ENCODE measurements at places on chromosomes 3 and 15.
A peak's percentile ranks its signal among the peaks of the same experiment; 100 is the strongest.

- no peak for DNase-seq
Observed at GRCh38 chr3:145692751-145693150, 468.2 kb downstream of the PLOD2 start.

- DNase-seq: peak; percentile 4
Observed at GRCh38 chr3:114827495-114827894, 319.6 kb downstream of the ZBTB20 start.

GRCh38 chr15:78249131-78249530 lies 14.8 kb upstream of the ACSBG1 start:
- DNase-seq: no peak

DNA sequence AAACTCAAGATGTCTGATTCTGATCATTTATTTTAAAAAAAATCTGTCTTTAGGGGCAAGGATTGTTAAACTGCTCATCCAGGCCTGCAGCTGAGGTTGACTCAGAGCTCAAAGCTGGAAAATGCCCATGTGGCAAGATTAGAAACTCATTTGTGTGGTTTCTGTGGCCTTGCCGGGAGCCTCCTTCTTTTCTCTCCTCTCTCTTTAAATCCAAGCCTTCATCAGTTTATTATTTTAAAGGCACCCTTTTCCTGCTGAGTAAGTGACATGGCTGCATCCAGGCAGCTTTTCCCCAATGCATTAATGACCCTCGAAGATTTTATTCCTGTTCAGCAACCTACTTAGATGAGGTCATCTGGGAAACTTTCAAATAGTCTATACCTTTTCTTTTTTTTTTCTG lies 221.3 kb upstream of the CDIN1 start:
- DNase-seq: peak; percentile 47

DNA sequence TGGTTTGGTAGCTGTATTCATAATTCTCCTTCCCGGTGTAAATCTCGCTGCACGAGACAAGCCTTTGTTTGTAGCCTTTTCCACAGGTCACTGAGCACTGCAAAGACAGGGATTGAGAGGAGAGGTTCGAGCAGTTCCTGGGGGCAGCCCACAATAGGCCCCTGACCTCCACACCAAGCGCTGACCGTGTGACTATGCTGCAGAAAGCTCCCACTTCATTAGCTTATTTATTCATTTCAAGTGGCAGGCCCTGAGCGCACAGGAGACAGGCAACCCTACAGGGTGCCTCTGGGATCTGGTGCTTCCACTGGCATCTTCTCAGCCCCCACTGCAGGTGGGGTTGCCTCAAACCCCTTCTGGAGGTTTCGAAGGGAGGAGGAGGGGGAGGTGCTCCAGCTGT lies 140.9 kb downstream of the ADAMTS9 start:
- DNase-seq: no peak

- no peak for DNase-seq
Observed at GRCh38 chr3:42900226-42901072, 5.5 kb upstream of the ZNF662 start.

DNA sequence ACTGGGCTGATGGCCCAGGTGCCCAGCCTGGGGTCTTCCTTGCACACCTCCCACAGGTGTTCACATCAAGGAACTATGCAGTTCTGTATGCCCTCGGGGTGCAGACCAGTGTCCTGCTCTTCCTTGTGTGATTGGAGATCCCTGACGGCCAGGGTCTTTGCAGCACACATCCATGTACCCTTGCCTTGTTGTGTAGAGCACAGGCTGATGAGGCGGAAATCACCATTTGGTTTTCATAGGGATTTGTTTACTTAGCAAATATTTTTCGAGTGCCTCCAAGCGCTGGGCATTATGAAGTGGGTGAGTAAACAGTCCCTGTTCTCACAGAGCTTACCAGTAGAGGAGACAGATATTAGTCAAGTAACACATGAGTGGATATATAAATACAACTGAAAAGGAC lies 209.3 kb upstream of the UMPS start:
- DNase-seq: no peak

GRCh38 chr3:53495520-53496391 lies 1.3 kb downstream of the CACNA1D start:
- no peak for DNase-seq

- DNase-seq: no peak
Observed at GRCh38 chr3:84820906-84821305, 137.9 kb upstream of the CADM2 start.

DNA sequence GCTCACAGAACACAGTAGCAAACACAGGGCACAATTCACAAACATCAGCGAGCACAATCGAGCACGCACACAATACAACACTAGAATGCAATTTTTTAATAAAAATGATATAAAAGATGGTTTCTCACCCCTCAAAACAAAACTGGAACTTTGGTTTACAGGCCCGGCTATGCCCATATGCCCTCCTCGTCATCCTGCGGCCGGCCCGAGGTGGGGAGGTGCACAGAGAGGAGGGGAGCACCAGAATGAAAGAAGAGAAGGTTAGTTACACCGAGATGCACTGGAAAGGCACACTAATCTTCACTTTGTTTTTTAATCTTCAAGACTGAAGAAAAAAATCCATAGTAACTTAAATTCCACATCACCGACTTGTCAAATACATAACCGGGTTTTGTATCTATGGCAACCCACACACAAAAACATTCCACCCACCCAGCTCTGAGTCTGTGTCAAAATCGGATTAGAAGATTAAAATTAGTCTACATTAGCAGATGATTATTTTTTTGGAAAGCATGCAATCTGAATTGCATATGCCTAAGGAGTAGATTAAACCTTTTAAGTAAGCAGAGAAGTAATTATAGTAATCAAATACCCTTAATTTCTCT lies 196.7 kb upstream of the WNT5A start:
- DNase-seq: no peak

GRCh38 chr3:64685800-64686445 lies 1.9 kb downstream of the ADAMTS9 start:
- peak; percentile 84 for DNase-seq

DNA sequence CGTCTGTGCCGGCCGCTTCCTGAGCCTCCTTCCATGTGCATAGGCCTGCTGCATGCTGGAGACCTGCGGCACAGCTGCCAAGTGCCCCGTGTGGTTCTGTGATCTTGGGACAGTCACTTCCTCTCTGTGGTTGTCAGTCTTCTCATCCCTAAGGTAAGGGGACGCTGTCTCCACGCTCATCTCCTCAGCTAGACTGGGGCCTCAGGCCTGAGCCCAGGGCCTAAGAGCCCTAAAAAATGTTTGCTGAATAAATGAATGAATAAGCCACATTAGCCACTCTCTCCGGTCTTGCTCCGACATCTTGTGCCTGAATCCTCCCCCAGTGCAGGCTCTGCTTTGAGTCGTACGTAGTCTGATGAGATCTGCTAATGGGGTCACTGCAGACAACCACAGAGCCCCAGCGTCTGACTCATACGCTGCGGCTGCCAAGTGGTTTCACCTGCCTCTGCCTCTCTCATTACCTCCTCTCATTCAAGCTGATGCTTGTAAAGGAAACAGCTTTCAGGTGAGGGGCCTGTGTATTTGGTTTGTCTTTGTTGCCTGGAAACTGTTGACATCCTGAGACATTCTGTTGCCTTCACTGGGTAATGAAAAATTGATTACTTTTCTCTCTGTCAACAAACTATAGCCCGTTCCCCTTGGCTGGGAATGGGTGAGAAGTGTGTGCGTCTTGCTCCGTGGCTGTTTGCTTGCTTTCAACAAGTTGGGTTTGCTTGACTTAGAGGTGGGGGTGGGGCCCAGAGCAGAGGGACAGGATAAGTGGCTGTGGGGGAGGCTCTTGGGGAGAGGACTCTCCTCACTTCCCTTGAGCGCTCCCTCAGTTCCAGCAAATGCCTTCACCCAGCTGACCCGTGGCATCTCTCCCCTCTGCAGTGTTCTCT lies 15.9 kb downstream of the RPLP1 start:
- DNase-seq: no peak

- peak; percentile 55 for DNase-seq
Observed at GRCh38 chr15:62306851-62307504, 141.9 kb upstream of the C2CD4B start.

DNA sequence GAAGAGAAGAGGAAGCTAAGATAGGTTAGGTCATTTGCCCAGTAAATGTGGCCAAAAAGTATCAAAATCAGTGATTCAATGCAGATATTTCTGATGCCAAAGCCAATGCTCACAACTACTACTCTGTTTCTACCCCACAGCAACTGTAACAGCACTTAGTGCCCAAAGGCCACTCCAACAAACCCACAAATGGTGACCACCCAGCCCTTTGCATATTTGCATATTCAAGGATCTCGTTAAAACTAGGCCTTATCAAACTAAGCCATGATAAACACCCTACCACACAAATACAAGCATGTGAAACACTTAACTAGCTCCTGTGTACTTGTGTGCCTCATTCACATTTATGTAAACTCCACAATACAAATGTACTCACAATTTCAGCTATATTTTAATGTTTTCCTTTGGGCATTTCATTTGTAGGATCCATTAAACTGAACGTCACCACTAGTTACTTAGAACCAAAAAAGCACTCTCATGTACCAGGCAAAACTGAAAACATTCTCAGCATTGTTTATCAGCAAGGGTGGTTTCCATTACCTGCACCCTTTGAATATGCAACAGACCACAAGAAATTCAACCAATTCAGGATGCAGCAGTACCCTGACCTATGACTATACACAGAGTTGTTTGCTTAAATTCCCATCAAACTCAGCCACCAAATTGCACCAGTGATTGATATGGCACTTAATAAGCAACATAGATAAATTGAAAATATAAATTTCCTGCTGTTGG lies 111.2 kb upstream of the STT3B start:
- DNase-seq: no peak

GRCh38 chr3:71064291-71064955 lies 519.1 kb downstream of the FOXP1 start:
- DNase-seq: peak; percentile 58

GRCh38 chr3:114114719-114115118 lies 58.2 kb downstream of the QTRT2 start:
- DNase-seq: no peak

DNA sequence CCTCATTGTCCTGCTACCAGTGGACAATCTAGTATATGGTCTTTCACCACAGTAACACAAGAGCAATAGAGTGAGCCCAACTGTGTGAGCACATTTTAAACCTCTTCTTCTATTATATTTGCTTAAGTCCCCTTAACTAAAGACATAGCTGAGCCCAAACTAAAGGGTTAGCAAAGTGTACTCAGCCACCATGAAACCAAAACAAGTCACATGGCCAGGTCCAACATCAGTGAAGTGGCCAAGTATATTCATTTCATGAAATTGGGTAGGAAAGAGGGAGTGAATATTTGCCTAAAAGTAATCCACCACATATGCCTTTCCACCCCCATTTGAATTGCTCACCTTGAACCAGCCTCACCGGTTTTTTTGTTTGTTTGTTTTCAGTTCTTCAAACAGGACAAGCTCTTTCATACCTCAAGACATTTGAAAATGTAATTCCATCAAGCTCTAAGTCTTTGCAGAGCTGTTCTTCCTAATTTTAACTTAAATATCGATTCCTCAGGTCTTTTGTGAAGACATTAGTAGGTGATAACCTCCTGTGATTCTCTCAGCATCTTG lies 327.0 kb upstream of the SEMA6D start:
- no peak for DNase-seq

DNA sequence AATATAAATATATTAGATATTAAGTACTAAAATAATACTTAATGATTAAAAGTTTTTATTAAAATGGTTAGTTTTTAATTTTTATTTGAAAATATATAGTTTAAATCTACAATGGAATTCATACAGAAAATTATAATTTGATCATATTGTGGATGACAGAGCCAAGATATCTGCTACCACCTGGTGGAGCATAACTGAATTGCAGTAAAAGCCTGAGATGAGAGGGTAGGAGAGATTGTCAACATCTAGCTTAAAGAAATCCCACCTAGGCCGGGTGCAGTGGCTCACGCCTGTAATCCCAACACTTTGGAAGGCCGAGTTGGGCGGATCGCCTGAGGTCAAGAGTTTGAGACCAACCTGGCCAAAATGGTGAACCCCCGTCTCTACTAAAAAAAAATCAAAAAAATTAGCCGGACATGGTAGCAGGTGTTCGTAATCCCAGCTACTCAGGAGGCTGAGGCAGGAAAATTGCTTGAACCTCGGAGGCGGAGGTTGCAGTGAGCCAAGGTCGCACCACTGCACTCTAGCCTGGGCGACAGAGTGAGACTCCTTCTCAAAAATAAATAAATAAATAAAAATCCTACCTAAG lies 25.1 kb upstream of the CSTA start:
- no peak for DNase-seq

DNA sequence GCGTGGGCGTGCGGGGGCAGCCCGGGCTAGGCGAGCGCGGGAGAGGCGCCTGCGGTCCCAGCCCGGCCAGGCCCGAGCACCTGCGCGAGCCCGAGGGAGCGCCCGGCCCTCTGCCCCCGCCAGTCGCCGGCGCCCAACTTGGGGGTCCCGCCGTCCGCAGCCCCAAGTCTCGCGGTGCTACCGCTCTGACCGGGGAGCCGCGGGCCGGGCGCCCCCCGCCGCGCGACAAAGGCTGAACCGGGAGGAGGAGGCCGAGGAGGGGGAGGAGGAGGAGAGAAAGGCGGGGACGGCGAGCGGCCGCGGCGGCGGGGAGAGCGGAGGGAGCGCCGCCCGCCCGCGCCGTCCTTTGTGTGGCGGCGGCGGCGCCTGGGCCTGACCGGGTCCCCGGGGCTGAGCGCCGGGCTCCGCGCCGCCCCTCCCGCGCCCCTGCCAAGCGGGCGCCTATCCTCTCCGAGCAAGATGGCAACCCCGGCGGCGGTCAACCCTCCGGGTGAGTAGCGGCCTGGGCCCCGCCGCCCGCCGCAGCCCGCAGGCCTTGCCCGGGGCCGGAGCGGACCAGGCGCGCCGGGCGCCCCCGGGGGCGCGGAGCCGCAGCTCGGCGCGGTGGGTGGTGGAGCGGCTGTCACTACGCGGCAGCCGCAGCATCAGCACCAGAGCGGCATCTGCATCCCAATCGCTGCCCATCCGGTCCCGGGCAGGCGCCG lies at the start of gene ARNT2:
Gene ARNT2, plus strand, starts transcription at position 326 of the 704 bp plus-strand sequence. Its CDS starts 134 bp downstream, at position 460.
- DNase-seq: peak; percentile 24

DNA sequence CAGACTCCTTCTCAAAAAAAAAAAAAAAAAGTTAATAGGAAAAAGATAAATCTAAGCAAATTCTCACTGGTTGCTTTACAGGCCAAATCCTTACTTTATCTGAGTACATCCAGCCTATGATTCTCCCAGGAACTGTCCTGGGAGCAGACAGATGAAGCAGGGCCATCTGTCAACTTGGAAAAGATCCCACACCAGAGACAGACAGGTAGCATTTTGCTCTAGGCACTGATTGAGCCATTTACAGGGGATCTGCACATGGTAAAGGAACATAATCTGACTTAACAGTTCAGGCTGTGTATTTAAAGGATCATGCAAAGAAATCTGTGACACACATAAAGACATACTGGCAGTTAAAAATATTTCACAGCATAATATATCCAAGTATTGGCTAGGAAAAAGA lies 1006.5 kb downstream of the TBL1XR1 start:
- DNase-seq: no peak

- no peak for DNase-seq
Observed at GRCh38 chr3:154540950-154541604, 111.1 kb upstream of the GPR149 start.
